ENCODE measurements at places on chromosomes 6 and 20. TPM values are rescaled to one million over a fixed set of nuclear protein-coding genes. Genes with fewer than 3 reads are reported as not detected.
A peak's percentile ranks its signal among the peaks of the same experiment; 100 is the strongest.

Gene AK9
- total RNA-seq: 3.2 TPM

GRCh38 chr6:137749696-137750211 lies 117.3 kb upstream of the TNFAIP3 start:
- DNase-seq: peak; percentile 58

Gene VSX1
- not detected for total RNA-seq

Gene CLVS2
- not detected for total RNA-seq

- no peak for DNase-seq
Measured at GRCh38 chr20:50276119-50277063, 85.8 kb downstream of the CEBPB start.

Gene SASH1
- total RNA-seq: 9.0 TPM

DNA sequence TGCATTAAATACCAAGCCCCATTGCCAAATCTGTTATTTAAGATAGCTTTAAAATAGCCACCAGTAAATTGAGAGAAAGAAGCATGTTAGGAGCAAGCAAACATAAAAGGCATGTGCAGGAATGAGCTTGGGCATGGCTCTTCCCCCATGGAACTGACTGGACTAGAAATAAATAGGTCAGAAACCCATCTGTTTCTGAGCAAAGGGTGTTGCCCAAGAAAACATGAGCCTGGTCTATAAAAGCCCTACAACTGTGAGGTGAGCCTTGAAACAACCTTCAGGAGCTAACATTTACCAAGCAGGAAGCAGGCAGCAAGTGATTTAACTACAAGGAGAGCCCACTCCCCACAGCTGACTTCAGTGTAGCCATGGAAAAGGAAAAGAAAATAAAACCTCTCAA lies 126.3 kb downstream of the C6orf118 start:
- no peak for DNase-seq

DNA sequence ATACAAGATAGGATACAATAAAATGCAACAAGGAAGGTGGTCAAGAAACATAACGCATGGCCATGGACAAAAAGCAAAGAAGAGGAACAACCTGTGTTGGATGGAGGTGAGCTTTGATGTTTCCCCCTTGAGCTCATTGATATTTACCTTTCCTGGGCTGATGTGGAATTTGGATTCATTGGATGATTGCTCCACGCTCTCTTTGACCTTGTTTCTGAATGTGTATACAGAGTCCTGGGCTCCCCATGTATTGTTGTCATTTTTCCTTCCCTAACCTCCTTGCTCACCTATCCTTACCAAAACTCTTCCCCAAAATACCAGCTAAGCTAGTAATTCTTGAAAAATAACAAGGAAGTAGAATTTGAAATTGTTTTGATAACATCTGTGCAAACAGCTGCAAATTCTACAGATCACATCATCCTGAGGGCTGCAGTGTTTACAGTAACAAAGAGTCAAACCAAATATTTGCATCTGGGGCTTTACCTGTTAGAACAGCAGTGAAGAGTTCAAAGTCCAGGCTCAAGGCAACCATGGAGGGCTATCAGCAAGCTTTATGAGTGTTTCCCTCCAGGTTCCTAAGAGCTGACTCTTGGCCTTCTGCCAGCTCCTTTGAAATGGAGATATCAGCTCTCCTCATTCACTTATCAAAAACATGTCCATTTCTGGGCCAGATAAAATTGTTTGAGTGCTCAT lies 214.3 kb upstream of the MARCKS start:
- DNase-seq: no peak

- DNase-seq: no peak
Measured at GRCh38 chr6:157984686-157985225, 3.1 kb downstream of the SYNJ2 start.

DNA sequence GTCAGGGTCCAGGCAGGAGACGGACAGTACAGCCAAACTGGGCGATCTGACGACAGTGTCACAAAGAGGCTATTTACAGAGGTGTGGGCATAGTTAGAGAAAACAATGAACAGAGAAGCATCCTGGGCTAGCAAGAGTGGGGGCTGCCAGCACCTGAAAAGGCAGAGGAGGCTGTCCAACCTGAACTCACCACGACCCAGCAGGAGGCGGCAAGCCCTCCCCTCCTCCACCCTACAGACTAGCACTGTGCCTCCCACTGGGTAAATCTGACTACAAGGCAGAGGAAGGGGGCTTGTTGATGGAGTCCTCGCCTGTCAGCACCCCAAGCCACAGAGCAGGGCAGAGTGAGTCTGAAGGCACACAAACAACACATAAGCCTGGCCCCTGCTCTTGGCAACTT lies 52.8 kb upstream of the CDYL start:
- DNase-seq: no peak

DNA sequence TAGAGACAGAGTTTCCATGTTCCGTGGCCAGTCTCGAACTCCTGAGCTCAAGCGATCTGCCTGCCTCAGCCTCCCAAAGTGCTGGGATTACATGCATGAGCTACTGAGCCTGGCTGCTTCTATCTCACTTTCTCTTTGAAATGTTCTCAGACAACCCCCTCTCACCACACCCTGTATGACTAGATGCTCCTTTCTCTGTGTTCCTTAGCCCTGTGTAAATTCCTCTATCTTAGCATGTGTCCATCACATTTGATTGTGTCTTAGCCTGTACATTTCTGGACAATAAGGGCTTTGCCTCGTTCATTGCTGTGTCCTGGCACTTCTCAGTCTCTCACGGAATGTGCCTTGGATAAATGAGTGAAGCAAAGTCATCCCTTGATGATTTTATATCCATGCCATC lies 168.1 kb upstream of the SCGN start:
- no peak for DNase-seq

Data from bronchial epithelial cell (primary cell).